ENCODE measurements at places on chromosomes 16 and 17.

DNA sequence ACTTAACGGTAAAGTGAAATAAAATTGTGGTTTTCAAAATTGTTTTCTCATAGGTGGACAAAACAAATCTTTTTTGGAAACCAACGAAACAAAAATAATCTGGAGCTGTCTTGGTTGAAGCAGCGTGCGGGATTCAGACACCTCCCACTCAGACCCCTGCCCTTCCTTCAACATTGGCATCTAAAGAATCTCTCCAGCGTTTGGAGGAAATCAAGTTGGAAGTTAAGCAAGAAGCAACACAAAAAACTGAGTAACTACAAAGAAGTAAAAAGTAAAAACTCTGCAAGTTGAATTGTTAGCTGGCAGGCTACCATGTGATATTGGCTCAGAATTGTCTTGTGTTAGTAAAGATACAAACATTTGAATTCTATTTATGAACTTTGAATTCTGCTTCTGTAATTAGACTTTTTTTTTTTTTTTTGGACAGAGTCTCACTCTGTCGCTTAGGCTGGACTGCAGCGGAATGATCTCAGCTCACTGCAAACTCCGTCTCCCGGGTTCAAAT lies 361.0 kb upstream of the PMFBP1 start:
- no peak for DNase-seq

- no peak for DNase-seq
These were observed 92.7 kb upstream of the CDH5 start for GRCh38 chr16:66273644-66274334.

DNA sequence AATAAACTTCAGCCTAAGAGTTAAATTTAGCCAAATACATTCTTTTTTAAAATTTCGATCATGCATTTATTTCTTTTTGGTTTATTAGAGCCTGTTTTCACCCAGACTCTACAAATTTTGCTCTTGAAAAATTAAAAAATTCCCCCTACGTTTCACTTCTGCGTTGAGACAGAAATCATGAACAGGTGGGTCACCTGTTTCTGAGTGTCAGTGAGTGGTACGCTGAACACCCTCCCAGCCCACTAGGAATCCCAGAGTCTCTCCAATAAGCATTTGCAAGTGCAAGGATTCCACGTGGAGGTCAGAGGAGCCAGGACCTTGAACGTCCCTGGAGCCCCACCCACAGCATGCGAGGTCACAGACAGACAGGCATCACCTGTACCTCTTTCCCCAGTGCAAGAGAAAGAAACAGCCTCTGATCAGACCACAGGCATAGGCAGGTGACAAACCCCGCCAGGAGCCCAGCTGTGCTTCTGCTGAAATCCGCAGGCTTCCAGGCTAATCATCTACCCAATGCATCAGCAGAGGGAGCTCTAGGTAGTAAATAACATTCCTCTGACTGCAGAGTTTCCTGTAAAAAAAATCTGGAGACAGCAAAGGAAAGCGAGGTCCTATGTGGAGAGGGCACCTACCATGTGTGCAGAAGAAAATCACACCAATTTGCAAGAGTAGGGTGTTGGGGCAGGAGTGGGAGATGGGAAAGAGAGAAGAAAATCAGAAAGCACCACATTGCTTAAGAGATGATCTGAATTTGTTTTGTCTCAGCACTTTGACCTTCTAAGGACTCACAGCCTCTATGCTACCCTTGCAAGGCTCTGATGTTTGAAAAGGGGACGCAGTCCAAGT lies 5.9 kb upstream of the XYLT1 start:
- DNase-seq = peak; percentile 19

GRCh38 chr17:13759518-13760335 lies 158.0 kb upstream of the HS3ST3A1 start:
- DNase-seq = no peak

DNA sequence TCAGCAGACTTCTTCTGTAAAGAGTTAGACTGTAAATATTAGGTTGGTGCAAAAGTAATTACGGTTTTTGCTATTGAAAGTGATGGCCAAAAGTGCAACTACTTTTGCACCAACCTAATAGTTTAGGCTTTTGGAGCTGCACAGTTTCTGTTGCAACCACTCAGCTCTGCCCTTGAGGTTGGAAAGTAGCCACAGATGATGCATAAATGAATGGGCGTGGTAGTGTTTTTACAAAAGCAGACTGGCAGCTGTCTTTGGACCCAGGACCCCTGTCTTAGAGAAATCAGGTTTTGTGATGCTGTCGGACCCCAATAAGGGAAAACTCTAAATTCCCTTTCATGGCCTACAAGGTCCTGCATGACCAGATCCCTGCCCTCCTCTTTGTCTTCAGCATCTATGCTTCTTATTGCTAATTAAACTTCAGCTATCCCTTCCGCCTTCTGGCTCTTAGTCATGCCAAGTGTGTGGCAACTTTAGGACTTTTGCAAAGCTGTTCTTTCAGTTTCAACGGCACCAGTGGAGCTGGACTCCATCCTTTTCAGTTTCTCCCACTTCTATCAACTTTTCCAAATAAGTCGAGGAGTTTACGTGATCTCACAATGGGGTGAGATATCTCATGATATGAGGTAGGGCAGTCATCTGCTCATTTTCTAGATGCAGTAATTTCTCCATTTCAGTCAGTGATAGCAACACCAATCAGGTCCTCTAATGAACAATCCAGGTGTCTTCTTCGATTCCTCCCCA lies 232.3 kb downstream of the XYLT1 start:
- DNase-seq = no peak

GRCh38 chr16:5633845-5634440 lies 536.3 kb upstream of the EEF2KMT start:
- DNase-seq = no peak
